Suppressor macrophage (primary cell): ENCODE measurements at places on chromosomes 6 and 20.

DNA sequence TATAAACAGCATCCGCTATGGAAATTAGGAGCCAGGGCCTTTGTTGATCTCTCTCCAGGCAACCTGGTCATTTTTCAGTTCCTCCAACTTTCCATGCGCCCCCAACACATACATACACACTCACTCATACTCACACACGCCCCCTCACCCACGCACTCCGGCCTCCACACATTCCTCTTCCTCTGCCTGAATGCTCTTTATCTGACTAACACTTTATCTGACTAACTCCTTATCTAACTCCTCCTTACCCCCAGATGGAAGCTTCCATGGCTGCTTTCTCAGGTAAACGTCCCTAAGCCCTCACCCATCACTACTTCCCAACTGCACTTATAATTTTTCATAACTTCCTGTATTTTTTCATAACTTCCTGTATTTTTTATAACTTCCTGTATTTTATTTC lies 17.4 kb downstream of the CASS4 start:
- DNase-seq: peak; percentile 35

DNA sequence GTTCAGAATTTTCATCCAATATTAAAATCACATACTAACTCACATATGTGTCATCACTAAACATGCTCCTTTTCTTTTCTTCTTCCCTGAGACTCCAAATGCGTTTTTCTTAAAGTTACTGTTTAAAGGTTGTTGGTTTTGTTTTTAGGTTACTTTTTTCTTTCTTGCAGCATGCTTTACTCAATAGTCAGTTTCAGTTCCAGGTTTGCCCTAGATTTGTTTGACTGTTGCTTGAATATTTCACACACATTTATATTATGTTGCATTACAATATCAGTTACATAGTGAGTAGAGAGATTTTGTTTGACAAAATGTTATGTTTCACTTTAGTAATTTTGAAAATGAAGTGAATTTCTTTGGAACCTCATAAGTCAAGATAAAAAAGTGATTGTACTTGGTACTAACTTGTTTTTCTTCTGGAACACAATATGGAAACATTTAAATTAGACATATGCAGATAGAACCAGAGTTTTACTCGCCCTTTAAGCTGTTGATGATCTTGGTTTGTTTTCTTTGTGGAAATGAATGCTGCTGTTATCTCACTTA lies 27.3 kb downstream of the FNDC1 start:
- DNase-seq: no peak

- DNase-seq: no peak
Observed at GRCh38 chr6:137552809-137553208, 58.6 kb upstream of the OLIG3 start.

DNA sequence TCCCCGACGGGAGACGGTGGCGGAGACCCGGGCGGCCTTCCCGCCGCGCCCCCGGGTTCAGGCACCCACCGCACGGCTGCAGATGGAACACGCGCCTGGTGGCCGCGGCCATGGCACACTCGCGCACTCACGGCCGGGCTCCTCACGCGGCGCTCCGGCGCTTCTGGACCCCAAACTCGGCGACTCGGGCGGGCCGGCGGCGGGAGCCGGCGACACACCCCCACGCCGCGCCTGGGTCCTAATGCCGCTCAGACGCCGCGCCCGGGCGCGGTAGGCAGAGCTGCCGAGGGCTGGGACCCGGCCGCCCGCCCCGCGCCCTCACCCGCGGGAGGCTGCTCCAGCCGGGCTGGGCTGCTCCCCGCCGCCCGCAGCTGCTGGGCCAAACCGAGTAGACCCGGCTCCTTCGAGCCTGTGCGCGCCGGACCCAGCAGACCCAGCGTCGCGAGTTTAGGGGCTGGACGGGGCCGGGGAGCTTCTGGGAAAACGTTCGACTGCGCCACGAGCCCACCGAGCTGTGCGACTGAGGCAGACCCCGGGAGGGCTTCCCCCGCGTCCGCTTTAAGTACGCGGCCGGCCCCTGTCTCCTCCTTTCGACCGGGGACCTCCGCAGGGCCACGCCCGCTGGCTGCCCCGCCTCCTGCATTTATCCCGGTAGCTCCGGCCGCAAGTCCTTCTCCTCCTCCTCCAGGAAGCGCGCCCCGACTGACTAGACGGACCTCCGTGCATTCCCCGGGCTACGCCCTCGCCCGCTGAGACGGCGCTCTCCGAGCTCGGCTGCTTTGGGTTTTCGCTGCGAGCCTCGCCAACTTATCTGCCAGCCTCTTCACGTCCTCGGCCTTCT lies at the start of gene SLC4A11:
TSS of gene SLC4A11 (minus strand) at position 165 of the 841 bp plus-strand sequence. CDS start at position 112, 53 bp downstream.
- peak; percentile 66 for DNase-seq

DNA sequence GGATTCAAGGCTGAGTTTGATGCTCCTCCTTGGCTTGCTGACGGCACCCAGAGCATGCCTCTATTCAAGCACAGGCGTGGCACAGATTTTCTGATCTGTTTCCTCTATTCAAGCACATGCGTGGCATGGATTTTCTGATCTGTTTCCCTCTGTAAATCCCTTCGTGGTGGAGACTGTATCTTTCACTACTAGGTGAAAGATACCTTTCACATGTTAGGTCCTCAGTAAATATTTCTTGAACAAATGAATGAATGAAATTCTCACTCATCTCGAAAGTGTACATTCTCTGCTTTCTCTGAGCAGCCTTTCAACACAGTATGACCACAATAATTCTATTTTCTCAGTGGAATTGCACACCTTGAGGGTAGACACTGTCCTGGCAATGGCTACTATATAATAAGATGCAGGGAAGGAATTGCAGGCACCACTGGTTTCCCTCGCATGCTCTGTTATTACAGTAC lies 72.6 kb upstream of the F13A1 start:
- no peak for DNase-seq

- no peak for DNase-seq
Observed at GRCh38 chr6:44224029-44224964, 902 bp downstream of the SLC29A1 start.

GRCh38 chr6:137389150-137389704 lies 105.0 kb downstream of the OLIG3 start:
- DNase-seq: peak; percentile 84

DNA sequence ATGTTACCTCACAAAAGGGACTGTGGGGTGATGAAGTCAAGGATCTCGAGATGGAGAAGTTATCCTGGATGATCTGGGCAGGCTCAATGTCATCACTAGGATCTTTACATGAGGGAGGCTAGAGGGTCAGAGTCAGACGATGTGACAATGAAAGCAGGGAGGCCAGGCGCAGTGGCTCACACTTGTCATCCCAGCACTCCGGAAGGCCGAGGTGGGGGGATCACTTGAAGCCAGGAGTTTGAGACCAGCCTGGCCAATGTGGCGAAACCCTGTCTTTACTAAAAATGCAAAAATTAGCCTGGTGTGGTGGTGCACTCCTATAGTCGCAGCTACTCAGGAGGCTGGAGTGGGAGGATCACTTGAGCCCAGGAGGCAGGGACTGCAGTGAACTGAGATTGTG lies 68.8 kb downstream of the TTLL2 start:
- no peak for DNase-seq

GRCh38 chr6:145372671-145373151 lies 362.6 kb downstream of the EPM2A start:
- no peak for DNase-seq

GRCh38 chr20:35461620-35462019 lies 6.2 kb downstream of the CEP250 start:
- no peak for DNase-seq

- DNase-seq: peak; percentile 58
Observed at GRCh38 chr6:15036690-15037245, 209.1 kb upstream of the JARID2 start.

DNA sequence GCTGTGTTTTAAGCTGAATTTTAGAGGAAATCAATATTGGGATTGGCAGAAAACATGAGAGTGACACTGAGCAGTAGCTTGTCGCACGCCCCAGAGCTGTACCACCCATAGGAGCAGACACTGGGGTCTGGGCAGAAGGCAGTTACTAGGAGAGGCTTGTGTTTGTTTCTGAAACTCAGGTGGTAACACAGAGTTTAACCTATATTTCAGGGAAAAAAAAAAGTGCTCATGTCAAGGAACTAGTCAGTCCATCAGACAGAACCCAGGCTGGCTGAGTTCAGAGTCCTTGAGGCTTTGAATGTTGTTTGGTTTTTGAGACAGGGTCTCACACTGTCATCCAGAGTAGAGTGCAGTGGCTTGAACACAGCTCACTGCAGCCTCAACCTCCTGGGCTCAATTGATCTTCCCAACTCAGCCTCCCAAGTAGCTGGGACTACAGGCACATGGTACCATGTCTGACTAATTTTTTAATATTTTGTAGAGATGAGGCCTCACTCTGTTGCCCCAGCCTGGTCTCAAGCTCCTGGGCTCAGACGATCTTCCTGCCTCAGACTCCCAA lies 6.6 kb downstream of the SLC22A1 start:
- DNase-seq: no peak

DNA sequence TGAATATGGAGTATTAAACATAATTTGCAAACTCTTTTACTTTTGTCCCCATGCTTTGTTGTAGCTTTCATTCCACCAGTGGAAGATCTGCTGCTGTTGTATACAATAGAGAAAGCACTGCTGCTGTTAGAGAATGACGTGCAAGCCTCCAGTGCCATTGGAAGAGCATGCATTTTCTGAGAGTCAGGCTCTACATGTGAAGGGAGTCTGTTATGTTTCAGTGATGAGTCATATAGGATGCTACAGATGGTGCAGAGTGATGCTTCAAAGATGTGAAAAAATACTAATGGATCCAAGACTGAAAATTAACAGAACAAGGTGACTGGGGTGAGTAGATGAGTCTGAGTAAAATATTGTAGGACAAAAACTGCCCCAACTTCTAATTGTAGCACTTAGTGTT lies 22.4 kb upstream of the BACH2 start:
- DNase-seq: no peak

DNA sequence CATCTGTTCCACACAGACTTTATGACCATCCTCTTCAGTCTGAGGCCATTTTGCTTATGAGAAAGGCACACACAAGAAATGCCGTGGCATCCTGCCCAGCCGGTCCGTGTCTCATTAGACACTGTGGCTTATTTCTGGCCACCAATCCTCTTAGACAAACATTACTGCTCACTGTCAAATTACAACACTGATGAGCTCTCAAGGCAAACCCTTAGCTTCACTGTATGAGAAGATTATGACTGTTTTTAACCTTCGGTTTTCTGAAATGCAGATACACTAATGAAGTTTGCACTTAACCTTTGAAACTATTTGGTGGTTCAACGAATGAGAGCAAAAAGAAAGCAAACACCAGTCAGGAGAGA lies 50.5 kb upstream of the DST start:
- DNase-seq: no peak

- no peak for DNase-seq
Observed at GRCh38 chr6:93323630-93324029, 95.7 kb downstream of the EPHA7 start.

DNA sequence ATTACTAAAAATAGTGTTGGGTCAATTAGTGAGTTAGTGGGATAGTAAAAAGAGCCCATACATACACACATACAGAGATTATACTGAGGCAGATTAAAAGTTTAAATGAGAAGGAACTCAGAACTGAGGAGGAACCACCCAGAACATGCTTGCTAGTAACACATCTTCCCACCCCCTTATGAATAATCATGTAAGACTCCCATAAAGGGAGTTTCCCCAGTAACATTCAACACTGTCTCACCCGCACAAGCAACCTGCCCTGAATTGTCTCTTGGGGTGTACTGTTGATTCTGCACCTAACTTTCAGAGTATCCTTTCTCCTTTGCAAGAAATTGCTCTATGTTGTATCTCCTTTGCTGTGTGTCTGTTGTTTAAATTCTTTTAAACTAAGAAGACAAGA lies 11.1 kb upstream of the HLA-DQB2 start:
- DNase-seq: peak; percentile 11

DNA sequence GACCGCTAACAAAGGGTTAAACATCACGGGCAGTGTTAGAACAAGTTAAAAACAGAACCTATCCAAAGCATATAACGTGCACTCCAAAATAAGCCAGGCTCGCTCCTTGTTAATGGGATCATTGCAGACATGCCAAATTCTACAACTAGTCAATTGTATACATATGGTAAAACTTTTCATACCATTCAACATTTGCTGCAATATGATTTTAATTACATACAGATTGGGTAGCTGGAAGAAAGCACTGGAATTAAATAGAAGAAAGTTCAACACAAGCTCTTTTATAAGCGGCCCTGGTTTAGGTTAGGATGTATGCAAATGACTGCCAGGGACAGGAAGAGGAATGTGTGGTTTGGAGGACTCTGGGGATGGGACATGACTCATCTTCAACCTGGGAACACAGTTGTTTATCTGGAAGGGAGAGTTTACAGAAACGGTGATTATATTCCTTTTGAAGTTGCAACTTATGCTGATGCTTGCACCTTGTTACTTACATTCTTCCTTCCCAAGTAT lies 62.5 kb upstream of the TIAM2 start:
- DNase-seq: no peak

DNA sequence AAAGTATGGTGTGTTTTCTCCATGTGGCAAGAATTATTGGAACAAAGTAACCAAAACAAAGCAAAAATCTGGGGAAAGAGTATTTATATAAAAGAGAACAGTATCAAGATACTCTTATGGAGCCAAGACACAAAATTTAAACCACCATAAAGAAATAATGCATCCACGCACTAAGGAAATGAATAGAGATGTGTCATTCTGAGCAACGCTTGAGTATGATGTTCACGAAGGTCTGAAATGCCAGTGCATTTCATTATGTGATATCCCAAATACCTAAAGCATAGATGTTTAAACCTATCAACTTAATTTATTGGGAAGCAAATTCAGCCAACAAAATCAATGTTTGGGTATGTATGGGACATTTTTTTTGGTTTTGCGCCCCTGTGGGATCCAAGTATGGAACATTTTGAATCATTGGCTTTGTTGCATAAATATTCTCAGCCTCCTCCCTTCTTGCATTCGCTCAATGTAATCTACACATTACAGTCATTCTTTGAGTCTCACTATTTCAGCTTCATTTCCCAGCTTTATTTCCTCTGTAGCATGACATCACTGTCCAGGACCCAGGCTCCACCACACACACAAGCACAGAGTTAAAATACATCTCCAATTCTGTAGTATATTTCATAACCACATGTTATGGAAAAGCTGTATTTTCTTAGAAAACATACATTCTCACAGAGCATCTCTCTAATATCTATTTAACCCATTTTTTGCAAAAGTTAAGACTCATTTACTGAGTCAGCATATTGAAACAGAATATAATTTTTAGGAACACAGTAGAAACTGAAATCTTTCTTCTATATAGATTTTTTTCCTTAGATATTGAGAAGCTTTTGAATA lies 11.6 kb upstream of the MOXD1 start:
- DNase-seq: no peak

DNA sequence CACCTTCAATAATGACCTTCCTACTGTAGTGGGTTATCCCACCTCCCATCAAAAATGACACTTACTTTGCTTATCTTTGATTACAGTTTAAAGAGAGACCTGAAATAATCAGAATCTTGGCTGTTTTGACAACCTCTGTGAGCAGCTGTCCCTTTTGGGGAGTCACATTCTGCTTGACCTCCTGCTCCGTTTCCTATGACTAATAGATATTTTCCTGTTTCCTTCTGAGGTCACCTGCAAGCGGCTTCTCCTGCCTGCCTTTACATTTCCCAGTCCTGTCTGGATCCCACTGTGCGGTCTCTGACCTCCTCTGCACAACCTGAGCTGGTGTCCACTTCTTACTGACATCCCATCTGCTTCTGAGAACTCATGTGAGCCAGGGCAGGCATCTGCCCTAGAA lies 54.2 kb downstream of the TRAM2 start:
- no peak for DNase-seq
